ENCODE measurements at places on chromosomes 7 and 10.
A peak's percentile ranks its signal among the peaks of the same experiment; 100 is the strongest.

DNA sequence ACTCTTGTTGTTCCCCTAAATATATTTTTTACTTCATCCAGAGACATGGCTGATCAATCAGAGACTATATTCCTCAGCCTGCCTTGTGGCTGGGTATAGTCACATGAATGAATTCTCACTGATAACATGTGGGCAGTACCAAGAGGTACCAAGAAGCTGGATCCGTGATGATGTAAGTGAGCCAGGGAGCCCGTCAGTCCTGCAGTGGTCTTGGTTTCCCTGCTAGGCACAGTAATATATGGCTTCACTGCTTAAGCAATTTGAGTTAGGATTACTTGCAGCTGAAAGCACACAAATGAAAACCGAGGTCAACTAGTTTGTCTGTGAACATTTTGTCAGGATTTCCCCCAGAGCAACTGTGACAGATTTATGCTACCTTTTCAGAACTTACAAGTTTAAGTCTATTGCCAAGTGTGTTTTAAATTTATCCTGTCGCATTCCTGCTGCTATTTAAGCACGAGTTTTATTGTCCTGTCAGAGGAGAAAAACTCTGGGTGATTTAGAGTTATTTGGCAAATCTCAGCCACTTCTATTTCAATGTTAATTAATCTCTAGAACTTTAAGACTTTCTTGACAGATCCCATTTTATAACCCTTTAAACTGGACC is 381.8 kb downstream of the PHF14 start:
- no peak for DNase-seq

GRCh38 chr10:60375293-60376004 is 14.2 kb downstream of the ANK3 start:
- no peak for DNase-seq

DNA sequence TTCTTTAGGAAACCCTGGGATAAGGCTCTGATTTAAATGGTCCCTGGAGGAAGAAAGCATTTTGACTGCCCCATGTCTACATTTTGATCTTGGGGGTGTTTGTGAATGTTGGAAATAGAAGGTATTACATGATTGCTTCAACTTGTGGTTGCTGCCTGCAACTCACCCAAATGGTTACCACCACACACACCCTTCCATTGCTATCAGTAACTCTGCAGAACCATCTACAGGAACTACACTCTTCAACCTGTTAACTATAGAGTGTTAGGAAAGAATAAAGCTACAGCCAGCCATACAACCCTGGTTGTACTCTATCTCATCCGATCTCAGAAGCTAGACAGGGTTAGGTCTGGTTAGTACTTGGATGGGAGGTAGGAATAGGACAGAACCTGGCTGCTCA is 71.2 kb downstream of the APBB1IP start:
- no peak for DNase-seq

DNA sequence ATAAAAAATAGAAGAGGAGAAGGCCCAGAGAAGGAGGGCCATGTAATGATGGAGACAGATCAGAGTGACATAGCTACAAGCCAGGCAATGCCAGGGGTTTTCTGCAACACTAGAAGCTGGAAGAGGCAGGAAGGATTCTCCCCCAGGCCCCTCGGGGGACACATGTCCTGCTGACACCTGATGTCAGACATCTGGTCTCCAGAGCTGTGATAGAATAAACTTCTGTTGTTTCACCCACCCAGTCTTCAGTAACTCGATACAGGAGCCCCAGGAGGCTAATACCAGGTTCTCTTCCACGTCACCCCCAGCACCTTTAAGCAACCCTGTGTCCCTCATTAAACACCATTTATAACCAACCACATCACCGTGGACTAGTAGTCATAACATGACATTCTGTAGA is 94.9 kb downstream of the TMEM130 start:
- no peak for DNase-seq

DNA sequence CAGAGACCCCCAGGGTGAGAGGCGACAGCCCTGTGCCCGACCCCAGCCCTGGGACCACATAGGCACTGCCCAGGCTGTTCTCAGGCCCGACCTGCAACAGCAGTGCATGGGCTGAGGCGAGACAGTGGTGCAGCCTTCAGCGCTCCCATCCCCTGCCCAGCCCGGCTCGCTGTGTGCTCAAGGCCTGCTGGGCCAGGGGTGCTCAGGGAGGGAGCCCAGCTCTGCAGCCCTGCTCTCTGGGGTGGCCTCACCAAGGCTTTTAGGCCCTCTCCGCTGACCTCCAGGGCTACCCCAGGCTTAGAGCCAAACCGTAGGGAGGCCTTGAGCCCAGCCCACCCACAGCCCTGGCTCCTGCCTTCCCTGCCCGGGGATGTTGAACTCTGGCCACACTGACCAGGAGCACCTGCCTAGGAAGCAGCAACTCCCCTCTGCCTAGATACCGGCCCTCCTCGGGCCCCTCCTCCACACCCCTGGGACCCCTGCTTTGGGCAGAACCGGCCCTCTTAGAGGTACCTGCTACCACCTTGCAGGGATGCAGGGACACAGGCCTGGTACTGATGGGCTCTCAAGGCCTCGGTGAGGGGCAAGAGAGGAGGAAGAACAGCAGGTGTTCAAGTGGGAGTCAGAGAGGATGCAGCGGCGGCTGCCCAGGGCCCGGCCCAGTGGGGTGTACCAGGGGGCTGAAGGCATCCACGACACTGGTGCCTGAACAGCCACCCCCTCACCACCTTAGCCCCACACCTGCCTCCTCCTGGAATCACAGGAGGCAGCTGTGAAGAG is 231.5 kb downstream of the ELFN1 start:
- DNase-seq: no peak

GRCh38 chr7:132410385-132410784 is 165.9 kb downstream of the PLXNA4 start:
- no peak for DNase-seq

DNA sequence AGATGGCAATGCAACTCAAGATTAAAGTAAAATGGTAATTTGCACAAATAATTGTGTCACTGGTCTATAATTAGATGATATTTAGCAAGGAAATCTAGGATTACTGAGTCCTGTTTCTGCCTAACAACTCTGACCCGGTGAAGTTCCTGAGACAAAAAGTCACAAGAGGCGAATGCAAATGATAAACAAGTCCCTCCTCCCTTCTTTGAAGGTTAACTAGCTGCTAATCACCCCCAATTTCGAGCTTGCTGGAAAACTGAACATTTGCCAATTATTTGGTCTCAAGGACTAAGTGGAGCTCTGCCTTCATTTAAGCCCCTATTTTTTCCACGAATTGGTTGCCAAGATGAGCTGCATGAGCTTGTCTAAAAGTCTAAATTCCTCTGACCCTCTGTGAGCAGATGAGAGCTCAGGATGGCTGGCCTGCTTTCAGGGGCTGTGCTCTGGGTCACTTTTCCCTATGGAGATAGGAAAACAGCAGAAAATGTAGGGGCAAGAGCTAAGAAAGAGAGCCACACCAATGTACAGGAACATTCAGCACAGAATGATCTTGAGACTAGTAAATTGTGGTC is 127.3 kb downstream of the MBL2 start:
- DNase-seq: no peak

GRCh38 chr10:63664341-63664885 is 143.2 kb downstream of the REEP3 start:
- no peak for DNase-seq

GRCh38 chr7:30470163-30470770 is 8.3 kb downstream of the NOD1 start:
- no peak for DNase-seq

DNA sequence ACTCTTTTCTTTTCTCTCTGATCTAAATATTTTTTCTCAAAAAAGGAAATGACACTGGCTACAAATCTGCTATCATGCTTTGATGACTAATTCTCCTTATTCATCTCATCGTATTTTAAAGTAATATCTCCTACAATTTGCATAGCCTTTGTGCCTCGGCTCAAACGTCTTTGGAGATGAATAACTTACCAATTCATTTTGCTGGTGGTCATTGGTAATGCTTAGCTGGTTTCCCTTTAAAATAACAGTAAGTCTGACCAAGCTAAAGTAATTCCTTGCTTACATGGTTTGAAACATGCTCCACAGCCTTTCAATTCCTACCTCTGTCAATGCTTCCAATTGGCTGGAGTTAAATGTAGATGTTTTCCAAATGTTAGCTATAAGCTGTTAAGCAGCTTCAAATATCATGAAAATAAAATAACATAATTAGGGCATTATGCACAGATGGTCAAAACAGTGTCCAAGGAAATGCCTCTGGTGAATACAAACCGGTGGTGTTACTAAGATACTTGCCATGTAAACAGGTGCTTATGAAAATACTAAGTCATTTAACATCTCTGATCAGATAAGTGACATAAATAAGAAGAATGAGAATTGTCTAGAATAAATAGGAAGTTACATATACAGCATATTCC is 435.0 kb downstream of the POM121L12 start:
- peak; percentile 12 for DNase-seq

DNA sequence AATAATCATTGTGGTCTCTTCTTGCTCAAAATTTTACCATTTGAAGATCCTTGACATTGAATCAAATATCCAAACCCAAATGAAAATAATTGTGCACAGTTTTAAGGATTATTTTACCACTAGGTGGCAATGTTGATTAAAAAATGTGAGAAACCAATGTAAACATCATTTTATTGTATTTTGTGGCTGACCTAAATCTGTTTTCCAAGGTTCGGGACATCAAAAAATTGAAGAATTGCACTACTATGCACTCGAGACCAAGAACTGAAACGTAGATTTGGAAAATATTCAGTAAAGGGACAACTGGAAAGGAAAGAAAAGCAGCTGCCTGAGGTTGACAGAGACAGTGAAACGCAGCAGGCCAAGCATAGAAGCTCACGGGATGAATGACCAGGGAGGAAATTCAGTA is 259.3 kb downstream of the SNX13 start:
- peak; percentile 75 for DNase-seq

- no peak for DNase-seq
These were observed at the start of gene KCND2 for GRCh38 chr7:120272701-120273475. Gene KCND2 (plus strand): TSS chr7:120273175.

- DNase-seq: peak; percentile 17
These were observed 59.8 kb downstream of the CSGALNACT2 start for GRCh38 chr10:43197834-43198681.

GRCh38 chr10:84632866-84633265 is 304.5 kb downstream of the CCSER2 start:
- DNase-seq: no peak

- DNase-seq: no peak
These were observed 89.2 kb downstream of the ARID5B start for GRCh38 chr10:61990761-61991135.

GRCh38 chr7:30738026-30738915 is 13.7 kb upstream of the INMT start:
- DNase-seq: no peak

- DNase-seq: no peak
These were observed 25.4 kb downstream of the GBX1 start for GRCh38 chr7:151141855-151142685.

GRCh38 chr10:20372748-20373147 is 524.4 kb downstream of the NEBL start:
- DNase-seq: no peak

GRCh38 chr7:95472581-95473161 is 13.1 kb upstream of the ASB4 start:
- DNase-seq: peak; percentile 89

DNA sequence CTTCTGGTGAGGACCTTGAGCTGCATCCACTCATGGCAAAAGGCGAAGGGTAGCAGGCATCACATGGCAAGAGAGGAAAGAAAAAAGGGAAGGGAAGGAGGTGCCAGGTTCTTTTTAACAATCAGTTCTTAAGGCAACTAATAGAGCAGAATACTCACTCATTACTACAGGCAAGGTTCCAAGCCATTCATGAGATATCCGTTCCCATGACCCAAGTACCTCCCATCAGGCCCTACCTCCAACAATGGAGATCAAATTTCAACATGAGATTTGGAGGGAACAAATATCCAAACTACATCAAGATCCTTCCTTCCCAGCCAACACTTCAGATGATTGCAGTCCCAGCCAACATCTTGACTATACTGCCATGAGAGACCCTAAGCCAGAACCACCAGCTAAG is 38.9 kb upstream of the YAE1 start:
- DNase-seq: no peak

GRCh38 chr7:16504019-16504418 is 22.6 kb upstream of the LRRC72 start:
- no peak for DNase-seq

DNA sequence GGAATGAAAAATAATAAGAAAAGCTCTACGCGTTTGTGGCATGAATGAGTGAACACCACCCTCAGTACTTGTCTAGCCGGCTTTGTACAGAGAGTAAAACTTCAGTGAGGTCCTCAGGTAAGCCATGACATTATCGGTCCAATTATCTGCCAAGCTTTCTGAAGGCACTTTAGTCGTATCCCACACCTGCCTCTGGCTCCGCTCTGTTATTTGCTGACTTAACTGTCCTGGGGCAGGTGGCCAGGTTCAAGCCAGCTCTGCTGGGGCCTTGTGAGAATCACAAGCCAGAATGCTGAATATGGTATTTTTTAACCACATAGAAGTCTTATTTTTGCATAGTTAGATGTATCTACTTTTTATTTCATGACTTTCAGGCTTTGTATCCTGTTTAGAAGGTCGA is 66.0 kb upstream of the FHIP2A start:
- no peak for DNase-seq

- DNase-seq: no peak
These were observed 9.1 kb downstream of the C10orf62 start for GRCh38 chr10:97598407-97599271.

DNA sequence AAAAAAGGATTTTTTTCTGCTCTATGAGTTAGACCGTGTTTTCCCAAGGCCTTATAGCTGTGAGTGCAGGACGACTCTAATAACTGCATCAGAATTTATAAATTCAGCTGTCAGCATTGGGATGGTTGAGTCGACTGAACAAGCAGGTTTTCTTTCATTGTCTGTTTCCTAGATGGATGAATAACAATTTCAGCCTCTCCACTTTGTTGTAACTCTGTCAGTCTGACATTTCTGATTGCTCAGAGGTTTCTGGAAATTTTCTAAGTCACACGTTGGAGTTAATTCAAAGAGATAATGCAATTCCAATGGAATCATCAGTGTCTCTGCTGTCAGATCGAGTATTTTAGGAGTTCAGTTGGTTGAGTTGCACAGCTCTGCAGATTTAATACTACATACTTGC is 159.2 kb downstream of the CHN2 start:
- DNase-seq: no peak

DNA sequence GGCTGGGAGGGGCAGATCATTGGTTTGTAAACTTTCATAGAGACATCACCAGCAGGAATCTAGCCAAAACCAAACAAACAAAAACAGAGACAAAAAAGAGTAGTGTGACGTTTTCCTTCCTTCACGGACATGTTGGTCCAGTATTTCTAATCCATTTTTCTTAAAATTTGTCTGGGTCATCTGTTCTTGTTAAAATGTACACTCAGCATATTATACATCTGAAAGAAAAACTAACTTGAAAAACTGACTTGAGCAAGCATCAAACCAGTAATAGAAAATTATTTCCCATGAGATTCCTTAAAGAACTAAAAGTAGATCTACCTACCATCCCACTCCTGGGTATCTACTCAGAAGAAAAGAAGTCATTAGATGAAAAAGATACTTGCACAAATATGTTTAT is 164.2 kb downstream of the KLF6 start:
- DNase-seq: no peak

DNA sequence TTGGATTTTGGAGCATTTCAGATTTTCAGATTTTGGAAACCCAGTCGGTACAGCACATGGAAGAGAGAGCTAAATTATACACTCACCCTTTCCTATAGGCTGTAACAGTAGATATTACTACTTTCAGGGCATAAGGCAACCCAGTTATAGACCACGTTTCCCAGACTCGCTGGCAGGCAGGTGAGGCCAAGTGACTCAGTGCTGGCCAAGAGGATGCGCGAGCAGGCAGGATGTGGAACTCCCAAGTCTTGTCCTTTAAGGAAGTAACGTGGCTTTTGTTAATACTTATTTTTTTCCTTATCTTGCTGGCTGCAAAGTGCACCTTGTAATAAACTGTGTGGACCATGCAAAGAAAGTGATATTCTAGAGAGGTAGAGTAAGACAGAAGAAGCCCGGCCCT is 1160.1 kb downstream of the GATA3 start:
- DNase-seq: no peak
